DMS79 treated with DMSO at 0.1 percent for 48 hours (cell line): ENCODE measurements at places on chromosomes 2 and 18.

DNA sequence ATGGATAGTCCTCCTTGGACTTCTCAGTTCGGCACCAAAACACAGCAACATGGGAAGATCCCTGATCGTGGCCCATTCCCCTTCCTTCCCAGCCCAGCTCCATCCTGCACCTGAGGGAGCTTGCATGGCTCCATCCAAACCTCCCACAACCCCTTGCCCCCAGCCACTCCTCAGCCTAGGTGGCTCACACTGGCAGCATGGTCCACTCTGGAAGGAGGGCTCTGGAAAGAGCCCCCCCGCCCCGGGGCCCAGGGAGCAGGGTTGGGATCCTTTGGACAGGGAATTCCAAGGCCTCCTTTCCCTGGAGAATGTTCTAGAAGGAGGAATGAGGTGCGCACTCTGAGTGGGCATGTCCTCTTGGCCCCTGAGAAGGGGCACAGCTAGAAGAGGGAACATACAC lies 62.8 kb upstream of the ID2 start:
- no peak for DNase-seq

- no peak for DNase-seq
These were observed 16.7 kb upstream of the EHBP1 start for GRCh38 chr2:62688771-62689170.

DNA sequence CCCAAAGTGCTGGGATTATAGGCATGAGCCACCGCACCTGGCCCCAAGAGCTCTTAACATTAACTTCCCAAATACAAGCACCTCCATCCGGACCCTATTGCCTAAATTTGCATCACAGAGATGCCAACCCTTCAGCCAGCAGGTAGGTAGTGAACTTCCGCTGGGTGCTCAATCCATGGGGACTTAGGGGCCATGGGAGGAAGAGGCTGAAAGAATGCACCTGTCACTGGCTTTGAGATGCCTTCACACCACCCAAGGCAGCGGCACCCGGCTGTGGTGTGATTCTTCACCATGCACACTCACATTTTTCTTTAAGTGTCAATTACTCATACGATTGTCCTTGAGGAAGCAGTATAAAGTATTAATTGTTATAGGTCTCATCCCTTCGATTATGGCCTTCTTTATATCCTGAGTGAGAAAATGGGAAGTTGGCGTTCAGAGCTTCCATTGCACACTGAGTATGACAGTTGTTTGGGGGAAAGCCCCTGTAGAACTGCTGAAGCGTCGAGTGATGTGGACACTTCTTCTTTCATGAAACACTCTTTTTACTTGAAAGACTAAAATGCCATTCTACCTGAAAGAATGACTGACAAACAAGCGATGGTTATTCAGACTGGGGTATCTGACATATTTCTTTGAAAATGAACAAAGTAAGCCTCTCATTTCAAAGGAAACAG lies 51.8 kb upstream of the BIN1 start:
- no peak for DNase-seq

- no peak for DNase-seq
These were observed 278.3 kb downstream of the TNS1 start for GRCh38 chr2:217724471-217724870.

DNA sequence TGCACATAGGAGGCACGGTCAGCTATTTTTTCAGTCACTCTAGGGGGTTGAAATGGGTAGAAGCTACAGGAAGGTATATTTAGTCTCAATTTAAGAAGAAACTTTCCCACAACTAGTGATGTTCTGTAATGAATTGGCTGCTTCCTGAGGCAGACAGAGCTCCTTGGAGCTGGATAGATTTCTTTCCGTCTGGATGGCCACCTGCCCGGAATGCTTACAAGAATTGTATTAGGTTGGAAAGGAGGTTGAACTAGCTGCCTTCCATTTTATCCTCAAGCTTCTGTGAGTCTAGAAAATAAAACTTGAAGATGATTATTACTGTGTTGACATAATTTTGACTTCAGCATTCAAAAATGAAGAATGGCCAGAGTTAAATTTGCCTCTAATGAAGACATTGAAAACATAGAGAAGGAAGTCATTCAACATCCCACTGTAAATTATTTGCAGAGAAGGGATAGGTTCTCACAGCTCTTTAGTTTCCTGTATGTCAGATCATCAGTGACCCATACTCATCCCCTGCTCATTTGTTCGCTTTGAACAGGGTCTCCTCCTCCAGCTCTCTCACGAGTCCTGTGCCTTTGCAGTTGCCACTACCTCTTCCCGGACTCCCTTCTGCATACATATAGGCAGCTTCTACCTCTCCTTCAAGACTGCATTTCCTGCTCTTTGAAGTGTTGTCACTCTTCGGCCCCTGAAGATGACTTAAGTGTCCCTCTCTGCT lies 88.8 kb downstream of the CRIM1 start:
- no peak for DNase-seq

DNA sequence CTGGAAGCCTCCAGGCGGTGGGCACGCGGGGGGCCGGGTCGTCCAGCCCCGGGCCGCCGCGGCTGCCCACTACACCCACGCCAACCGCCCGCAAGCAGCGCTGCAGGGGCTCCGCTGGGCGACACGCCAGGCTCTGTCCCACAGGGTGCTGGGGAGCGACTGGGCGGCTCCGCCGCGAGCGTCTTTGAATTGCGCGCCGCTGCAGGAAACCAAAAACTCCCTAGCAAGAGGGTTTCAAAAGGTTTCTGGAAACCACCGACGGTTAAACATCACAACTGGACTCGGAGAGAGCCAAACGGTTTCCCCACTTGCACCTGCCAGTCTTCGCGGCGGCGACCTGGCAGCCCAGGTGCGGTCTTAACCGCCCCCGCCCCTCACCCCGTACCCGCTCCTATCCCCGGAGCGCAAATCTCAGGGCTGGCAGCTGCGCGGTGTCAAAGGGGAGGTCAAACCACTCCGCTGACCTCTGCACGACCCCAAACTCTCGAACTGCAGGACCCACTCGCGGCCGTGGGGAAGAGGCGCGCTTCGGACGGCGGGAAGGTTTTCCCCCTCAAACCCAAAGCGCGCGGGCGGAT lies 1.0 kb downstream of the CXCR4 start:
- DNase-seq = peak; percentile 30

GRCh38 chr2:119821266-119821665 lies 61.5 kb downstream of the PTPN4 start:
- no peak for DNase-seq
